ENCODE measurements at places on chromosomes 5 and 9.

DNA sequence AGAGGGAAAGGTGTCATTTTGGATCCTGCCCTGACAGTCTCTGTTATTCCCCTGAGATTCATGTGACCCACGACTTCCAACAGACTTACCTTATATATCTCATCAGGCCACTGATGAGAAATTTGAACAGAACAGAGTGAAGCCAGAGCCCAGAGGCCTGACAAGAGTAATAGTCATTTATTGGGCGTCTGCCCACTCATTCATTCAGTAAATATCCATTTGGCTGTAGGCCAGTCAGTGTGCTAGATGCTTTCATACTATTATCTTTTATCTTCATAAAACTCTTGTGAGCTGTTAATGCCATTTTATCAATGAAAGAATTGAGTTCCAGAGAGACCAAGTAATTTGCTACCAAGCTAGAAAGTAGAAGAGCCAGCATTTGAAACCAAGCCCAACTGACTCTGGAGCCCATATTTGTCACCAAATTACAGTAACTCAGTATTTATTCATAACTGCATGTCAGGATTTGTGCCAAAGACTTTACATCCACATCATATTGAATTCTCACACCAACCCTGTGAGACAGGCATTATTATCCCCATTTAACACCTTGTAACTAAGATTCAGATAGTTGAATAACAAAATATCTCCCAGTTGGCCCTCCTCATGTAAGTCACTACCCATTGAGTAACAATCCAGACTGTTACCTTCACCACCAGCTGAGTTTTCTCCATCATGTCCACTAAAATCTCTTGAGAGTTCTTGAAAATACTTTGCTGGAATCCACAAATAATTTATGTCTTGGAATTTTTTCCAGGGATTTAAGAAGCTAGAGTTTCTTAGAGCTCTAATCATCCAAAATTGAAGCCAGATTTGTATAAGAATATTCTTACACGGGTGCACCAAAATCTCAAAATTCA, 2.5 kb downstream of the PTPDC1 start:
- no peak for DNase-seq

- DNase-seq, result no peak
Observed at GRCh38 chr5:37846786-37847310, 7.0 kb upstream of the GDNF start.

GRCh38 chr9:70935856-70936255, 185.6 kb downstream of the TRPM3 start:
- no peak for DNase-seq

DNA sequence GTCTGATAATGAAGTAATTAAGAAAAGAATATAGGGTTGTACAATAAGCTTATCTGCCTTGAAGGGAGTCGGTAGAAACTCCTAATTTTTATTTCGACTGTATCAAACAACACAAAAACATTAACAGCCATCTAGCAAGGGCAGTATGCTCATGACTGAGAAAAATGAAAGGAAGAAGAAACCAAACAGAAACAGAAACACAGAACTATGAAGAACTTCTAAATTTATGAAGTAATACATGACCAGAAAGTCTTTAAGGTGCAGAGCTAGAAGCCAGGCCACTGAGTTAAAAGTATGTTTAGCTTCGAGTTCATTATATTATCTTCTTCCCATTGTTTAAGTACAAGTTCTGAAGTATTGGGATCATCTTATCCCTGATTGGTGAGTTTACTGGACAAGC, 367.3 kb upstream of the C9orf72 start:
- DNase-seq, result no peak

DNA sequence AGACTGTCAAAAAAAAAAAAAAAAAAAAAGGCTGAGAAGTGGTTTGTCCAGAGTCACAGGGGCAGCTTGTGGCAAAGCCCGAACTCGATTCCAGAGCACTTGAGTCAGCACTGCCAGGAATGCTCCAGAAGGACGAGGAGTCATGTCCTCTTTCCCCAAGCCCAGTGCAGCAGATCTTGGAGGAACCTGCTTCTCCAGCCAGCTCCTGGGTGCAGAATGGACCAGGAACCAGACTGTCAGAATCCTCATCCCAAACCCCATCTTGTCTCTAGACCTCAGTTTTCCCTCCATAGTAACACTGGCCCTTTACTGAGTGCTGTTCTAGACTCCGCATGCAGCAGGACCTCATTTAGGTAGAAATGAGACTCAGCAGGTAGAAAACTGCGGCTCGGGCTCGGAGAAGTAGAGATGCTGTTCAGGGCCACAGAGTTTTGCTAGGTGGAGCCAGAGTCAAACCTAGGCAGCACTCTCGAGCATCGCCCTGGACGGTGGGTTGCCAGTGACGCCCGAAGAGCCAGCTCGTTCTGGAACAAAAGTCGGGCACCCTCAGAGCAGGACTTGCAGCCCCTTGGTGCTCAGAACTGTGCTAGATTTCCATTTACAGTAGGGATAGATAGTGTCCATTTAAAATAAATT, 15.4 kb downstream of the CD74 start:
- no peak for DNase-seq

DNA sequence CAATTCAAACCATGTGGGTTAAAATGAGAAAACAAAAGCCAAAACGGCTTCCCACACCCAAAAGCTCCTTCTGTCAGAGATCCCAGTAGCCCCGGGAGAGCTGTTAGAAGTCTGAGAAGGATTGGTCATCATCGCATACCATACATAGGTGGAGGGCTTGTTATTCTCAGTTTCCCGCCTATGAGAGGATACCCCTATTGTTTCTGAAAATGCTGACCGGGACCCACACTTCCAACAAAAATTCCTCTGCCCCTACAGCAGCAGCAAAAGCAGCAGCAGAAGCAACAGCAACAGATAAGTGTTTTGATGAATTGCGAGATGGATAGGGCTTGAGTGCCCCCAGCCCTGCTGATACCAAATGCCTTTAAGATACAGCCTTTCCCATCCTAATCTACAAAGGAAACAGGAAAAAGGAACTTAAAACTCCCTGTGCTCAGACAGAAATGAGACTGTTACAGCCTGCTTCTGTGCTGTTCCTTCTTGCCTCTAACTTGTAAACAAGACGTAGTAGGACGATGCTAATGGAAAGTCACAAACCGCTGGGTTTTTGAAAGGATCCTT, at the start of gene TEK:
TSS of gene TEK (plus strand) at position 245 of the 561 bp plus-strand sequence. CDS start 366 bp downstream, outside the sequence.
- DNase-seq, result no peak

DNA sequence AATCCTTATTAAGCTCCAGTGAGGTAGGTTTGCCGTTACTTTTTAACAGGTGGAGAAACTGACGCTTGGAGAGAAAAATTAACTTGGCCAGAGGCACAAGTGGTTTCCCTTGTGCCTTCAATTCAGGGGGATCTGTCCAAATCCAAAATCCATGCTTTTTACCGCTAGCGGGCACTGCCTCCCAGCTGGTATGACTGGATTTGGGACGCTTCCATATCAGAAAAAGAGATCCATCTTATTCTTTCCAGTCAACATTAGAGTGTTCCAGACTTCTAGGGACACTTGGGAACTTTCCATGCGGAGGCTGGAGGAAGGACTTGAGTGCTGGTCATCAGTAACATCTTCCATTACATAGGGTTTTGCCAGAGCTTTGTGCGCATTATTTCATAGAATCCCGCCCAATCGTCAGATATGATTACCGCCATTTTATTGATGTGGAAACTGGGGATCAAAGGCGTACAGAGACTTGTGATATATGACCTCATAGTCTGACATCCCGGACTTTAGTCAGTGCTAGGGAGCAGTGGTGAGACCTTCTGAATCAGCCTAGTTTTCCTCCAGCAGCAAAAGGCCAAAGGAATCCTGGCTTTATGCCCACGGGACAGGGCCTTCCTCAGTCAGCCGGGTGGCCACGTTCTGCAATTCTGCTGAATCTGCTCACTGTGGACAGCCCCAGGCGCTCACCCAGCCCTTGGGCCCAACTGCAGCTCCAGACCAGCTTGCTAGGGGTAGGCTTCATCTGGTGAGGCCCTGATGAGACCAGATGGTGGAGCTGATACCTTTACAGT, 1.1 kb upstream of the GNPDA1 start:
- DNase-seq, result no peak

DNA sequence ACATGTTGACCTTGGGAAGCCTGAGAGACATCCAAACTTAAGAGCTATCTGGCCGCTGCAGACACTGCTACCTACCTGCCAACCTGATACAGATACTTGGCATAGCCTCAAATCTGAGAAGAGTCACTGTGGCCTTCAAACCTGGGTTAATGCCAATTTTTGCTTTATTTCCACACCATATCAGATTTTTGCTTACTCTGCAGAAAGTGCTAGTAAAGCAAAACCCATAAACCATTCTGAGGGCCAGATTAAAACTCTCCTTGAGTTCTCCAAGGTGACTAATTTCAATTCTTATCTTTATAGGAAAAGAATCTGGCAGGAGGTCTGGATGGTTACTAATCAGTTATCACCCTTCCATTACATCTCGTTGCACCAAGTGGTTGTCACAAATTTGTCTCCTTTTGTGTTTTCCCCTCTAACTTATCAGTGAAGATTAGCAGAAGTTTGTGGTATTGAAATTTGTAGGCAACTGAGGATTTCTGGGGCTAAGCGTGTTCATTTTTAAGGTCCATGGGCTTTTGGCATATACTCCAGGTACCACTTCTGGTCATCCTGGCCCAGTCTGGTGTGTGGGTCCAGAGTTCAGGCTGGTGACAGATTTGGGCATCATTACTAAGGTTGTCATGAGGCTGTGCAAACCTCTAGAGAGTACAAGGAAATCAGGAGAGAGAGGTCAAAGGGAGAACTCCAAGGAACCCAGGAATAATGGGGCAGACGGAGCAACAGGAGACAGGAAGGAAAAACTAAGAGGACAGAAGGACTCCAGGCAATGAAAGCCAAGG, 177.9 kb downstream of the TSSK1B start:
- no peak for DNase-seq

DNA sequence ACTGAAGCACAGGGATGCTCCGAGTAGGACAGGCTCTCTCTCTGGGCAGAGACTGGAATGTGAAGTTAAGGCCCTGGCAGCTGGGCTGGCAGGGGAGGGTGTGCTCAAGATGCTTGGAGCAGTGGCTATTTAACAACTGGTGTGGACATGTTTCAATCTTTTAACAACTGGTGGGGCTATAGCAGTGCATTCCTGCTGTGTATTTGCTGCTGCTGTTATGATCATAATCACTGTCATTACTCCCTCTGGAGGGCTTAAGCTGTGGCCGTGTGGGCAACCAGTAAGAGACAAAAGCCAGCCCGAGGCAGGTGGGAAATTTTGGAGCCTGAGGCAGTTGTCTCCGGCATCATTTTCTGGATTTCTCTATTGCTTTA, 33.3 kb upstream of the PTGS1 start:
- no peak for DNase-seq

DNA sequence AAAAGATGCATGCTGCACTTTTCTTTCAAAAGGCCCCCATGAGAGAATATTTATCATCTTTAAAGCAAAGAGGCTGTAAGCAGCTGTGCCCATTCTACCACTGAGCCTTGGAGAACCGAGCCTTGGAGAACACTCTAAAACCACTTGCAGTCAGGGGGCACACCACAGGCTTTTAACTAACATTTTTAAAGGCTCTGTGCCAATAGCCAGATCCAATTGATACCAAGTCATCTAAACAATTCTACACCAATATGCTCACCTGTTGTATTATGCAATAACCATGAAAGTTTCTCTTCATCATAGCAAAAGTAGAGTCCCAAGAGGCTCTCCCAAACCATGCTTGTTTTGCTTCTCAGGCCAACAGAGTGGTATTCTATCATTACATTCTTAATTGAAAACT, 1090.5 kb upstream of the SEMA6A start:
- no peak for DNase-seq

DNA sequence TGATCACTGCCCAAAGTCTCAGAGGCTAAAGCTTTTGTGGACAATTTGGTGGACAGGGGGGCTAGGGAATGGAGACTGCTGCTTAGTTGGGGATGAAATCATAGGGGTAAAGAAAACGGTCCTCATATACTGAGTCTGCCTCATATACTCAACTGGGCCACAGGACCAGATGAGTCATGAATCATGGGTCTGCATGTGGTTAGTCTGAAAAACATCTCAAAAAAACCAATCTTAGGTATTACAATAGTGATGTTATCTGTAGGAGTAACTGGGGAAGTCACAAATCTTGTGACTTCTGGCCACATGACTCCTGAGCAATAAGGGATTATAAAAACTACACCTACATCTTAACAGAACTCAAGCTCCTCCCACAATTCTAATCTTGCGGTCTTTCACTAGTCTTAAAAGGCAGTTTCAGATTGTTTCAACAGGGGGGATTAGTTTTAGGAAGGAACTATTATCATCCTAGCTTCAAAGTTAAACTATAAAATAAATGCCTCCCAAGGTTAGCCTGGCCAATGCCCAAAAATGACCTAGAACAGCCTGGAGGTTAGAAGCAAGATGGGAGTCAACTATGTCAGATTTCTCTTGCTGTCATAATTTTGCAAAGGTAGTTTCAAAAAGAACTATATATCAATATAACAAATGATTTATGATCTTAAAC, 17.5 kb downstream of the TMEM161B start:
- DNase-seq, result no peak

DNA sequence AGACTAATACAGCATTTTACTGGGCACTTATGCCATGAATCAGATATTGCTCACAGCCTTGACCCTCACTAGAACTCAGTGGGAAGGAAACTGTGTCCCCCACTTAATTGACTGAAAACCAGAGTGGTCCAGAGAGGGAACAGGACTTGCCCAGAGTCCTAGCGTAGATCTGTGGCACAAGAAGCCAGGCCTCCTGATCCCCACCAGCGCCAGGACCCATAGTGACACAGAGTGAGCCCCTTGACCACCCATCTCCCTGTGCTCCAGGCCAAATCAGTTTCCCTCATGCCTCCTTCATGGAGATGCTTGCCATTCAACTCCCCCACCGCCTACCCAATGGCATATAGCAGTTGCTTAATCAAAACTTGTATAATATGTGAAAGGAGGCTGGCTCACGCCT, 8.3 kb downstream of the KIF12 start:
- DNase-seq, result no peak

DNA sequence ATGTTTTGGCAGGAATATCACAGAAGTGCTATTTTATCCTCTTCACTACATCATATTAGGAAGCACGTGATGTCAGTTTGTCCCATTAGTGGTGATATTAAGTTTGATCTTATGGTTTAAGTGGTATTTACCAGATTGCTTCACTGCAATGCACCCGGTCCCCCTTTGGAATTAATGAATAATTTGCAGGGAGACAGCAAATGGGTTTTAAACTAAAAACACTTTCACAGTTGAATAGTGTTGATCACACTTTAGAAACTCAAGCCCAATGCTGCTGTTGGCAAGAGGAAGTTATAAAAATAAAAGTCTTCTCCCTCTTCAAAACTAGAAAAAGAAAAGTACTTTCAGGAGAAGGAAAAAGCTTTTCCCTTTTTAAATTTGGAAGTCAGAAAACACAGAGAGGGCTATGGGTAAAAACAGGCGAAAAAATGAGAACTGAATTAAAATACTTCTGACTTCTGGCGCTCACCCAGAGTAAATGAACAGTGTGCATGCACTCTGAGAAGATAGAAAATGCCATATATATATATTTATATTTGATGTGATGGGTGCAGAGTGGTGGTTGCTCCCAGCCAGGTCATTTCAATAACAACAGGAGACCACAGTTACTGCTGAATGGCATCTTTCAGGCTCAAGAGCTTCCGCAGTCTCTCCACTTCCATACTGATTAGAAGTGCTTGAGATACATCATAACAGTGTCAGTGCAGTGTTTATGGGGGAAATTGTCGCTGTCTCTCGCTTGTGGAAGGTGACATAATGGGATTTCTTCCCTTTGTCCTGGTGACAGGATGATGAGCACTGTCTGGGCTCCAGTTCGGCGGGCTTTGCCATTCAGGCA, 278.0 kb downstream of the ZSWIM6 start:
- no peak for DNase-seq

GRCh38 chr5:177183142-177183541, 49.6 kb downstream of the NSD1 start:
- DNase-seq, result no peak

- DNase-seq, result no peak
Observed at GRCh38 chr9:36426945-36427344, 26.9 kb upstream of the RNF38 start.

Data from stimulated activated CD4-positive, alpha-beta T cell treated with anti-CD3 and anti-CD28 coated beads, Interleukin-15, amount 100 ng/mL, for 1 hour (primary cell).